ENCODE measurements at places on chromosomes 1 and 21.

- no peak for DNase-seq
These were observed 137.1 kb downstream of the PBX1 start for GRCh38 chr1:164695956-164696665.

DNA sequence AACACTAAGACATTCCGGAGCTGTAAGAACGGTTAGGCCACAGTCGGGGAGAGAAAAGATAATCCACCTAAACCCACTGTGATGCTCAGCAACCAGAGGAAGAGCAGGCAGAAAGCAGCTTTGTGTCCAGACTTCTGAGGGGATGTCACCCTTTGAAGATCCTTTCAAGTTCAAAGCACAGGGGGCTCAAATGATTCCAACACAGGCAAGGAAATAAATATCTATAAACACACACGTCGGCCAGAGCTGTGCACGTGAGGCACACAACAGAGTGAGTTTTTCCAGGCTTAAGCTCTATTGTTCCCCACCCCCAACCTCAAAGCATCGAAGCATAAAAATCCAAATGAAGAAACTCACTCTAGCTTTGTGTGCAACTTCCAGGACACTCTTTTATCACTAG is 479.0 kb downstream of the DISC1 start:
- DNase-seq = no peak

DNA sequence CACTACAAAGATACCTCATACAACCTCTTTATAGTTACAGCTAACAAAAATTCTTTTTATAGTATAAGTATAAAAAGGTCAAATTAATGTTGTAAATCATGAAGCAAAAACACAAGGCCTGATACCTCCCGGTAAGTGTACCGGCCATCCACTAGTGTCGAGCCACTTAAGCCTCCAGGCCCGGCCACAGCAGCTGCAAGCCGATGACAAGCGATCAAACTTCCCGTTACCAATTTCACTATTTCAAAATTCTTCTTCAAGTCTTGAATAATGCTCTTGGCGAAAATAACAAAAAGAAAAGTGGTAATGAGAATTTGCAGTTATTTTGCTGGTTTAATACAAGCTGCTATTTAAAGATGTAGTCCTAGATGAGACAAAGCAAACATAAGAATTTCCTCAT is 67.6 kb downstream of the USP24 start:
- DNase-seq = no peak

DNA sequence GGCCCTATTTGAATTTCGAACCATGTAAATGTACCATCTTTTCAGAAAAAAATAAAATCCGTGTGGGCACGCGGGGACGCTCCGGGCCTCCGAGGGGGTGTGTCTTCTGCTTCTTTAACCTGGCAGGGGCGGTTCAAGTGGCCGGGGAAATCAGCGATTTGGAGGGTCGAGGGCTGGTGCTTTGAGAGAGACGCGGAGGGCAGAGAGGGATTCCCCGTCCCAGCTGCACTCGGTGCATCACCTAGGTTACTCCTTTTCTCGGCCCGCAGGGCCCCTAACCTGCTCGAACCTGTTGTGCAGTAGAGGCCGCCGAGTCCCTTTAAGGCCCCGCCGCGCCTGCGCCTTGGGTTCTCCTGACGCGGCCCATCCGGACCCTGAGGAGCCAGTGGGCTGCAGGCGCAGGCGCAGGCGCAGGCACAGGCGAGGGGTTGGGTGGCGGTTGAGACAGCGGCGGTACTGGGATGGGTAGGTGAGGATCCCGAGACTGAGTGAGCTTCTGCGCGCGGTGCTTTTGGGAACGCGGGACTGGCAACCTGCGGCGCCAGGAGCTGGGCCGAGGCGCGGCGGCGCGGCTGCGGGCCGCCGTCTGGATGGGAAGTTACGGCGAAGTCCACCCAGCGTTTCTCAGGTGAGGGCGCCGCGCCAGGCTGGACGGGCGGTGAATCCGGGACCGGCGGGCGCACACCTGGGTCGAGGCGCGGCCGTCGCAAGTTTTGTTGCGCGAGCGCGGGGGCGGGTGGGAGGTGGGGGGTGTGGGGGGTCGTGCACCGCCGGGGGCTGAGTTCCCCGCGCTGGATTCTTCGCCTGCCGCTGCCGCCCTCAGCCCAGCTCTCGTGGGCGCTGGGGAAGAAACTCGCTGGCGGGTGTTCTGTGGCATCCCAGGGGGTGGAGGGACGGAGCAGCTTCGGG is at the start of gene NBPF3:
Gene NBPF3 (plus strand): TSS at position 417 of the 909 bp plus-strand sequence. CDS start 4,950 bp downstream, outside the sequence.
- DNase-seq = peak; percentile 59

GRCh38 chr1:118118873-118119463 is 66.1 kb downstream of the SPAG17 start:
- DNase-seq = no peak

DNA sequence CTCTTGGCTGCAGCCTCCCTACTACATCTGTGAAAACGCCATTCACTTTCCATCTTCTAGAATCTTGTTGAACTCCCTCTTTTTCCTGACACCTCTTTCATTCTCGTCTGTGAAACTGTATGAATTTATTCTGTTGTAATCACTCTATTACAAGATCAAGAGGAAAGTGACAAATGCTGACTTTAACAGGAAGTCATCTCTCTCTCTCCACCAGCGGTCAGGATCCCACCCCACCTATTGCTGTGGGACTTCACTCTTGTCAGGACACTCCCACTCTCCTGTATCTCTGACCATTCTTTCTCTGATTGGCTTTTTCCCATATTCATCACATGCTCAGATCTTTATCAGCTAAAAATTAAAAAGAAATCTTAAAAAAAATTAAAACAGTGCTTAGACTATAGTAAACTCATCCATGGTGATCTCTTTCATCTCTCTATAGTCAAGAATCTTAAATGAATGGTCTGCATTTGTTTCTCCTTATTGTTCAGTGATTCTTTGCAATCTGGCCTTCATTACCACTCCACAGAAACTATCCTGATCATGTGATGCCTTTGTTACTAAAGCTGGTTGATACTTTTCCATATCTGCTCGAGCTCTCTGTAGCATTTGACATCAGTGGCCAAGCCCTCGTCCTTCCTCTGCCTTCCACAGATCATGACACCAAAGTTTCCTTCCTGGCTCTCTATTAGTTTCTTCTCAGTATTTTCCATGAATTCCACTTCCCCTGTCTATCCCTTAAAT is 113.6 kb downstream of the UCHL5 start:
- DNase-seq = no peak
